Stimulated activated CD8-positive, alpha-beta memory T cell treated with anti-CD3 and anti-CD28 coated beads, Interleukin-15, amount 100 ng/mL, for 48 hours (primary cell): ENCODE measurements at places on chromosomes 16 and 17.

GRCh38 chr16:242281-242680 lies 7.7 kb downstream of the FAM234A start:
- no peak for DNase-seq

- DNase-seq = no peak
These were observed 13.5 kb downstream of the CDIP1 start for GRCh38 chr16:4525069-4525468.

GRCh38 chr16:71915350-71915749 lies 20.0 kb downstream of the IST1 start:
- no peak for DNase-seq

DNA sequence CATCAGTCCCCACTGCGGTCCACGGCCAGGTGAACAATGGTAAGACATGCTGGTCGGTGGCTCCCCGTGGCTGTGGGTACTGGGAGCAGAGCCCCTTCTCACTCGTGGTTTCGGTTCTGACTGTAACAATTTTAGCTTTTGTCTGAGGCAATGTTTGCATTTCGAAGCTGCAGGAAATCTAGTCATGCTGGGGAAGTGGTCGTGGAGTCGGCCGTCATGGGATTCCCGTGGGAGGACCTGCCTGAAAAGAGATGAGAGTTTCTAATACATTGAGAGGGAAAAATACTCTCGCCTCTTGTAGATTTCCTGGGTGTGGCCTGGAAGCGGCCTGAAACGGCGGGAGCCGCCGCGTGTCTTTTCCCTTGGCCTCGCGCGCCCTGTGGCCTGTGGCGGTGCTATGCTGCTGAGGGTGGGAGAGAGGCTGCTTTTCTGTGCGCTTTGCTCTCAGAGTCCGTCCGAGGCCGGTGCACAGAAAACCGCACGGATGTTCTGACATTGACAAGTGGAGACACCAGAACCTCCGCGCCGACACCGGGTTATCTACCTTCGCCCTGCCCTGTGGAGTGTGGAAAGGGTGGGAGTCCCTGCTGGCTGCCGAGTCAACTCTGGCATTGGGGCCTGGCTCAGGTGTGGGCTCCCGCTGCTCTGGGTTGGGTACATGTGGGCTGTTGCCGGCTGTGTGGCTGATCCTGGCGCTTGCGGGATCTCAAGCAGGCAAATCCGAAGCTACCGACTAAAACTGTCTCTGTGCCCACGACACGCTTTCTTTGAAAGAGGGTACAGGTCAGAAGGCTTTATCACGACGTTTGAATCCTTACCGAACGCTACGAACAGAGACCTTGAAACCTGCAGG lies 60.8 kb downstream of the WDR45B start:
- no peak for DNase-seq

DNA sequence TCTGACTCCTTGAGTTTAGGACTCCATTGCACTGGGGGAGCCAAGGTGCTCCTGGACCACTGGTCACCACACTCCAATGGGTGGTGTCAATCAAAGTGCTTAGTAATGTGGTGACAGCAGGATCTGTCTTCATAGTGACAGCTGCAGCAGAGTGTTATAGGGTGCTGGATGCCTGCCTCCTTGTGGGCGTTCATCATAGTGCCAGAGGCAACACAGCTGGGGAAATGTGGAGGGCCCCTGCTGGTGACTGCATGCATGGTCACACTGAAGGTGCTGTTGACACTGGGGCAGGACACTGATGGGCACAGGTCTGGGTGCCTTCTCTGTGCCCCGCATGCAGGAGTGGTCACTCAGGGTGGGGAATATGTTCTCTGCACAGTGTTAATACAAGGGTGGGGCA lies 177.5 kb upstream of the CDH8 start:
- no peak for DNase-seq

GRCh38 chr17:48930435-48930873 lies 14.2 kb downstream of the SNF8 start:
- no peak for DNase-seq

DNA sequence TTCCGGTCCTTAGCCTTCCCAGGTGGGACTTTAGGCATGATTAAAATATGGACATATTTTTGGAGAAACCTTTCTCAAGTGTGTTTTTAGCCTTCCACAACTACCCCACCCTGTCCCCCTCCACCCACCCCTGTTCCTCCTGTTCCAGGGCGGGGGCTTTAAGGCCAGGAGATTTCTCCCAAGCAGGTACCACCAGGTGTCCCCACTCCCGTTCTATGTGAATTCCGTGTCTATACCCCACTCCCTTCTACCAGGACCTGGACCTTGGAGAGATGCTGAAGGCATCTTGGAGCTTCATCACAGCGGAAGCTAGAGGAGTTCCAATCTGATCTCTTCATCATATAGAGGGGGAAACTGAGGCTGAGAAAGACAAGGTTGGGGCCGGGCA lies 9.7 kb downstream of the CA4 start:
- DNase-seq = no peak

GRCh38 chr17:63517825-63518534 lies 5.2 kb upstream of the KCNH6 start:
- DNase-seq = no peak

- no peak for DNase-seq
These were observed 42.5 kb upstream of the RASD1 start for GRCh38 chr17:17538417-17539391.

DNA sequence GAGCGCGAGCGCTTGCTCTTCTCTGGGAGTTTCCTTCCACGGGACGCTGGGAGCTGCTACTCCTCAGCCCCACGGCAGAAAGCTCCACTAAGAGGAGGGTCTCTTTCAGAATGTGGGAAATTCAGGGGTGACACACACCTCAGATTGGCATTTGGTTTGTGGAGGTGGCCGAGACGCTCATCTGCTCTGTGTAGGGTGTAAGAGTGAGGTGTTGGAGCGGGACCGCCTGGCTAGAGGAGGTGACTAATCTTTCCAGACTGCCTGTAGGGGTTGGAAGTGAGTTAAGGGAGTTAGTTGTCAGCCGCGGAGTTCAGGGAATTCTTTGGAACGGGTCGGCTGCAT lies 735 bp downstream of the PSMD11 start:
- peak; percentile 23 for DNase-seq

GRCh38 chr16:4987580-4988374 lies 29.6 kb downstream of the SEC14L5 start:
- no peak for DNase-seq

GRCh38 chr16:86151239-86151851 lies 252.4 kb downstream of the IRF8 start:
- DNase-seq = no peak

GRCh38 chr16:81946206-81946605 lies 65.1 kb downstream of the SDR42E1 start:
- DNase-seq = no peak

DNA sequence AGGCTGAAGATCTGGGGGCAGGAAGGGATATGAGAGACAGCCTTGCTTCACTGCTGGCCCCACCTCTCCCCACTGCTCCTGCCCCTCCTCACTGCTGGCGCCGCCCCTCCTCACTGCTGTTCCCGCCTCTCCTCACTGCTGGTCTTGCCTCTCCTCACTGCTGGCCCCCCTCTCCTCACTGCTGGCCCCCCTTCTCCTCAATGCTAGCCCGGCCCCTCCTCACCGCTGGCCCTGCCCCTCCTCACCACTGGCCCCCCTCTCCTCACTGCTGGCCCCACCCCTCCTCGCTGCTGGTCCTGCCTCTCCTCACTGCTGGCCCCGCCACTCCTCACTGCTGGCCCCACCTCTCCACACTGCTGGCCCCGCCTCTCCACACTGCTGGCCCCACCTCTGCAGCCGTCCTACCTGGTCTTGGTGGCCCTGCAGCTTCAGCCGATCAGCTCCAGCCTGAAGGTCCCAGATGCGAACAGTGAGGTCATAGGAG lies 9.5 kb upstream of the PAM16 start:
- DNase-seq = no peak

- no peak for DNase-seq
These were observed 4.6 kb downstream of the ANKFN1 start for GRCh38 chr17:56157845-56158244.

DNA sequence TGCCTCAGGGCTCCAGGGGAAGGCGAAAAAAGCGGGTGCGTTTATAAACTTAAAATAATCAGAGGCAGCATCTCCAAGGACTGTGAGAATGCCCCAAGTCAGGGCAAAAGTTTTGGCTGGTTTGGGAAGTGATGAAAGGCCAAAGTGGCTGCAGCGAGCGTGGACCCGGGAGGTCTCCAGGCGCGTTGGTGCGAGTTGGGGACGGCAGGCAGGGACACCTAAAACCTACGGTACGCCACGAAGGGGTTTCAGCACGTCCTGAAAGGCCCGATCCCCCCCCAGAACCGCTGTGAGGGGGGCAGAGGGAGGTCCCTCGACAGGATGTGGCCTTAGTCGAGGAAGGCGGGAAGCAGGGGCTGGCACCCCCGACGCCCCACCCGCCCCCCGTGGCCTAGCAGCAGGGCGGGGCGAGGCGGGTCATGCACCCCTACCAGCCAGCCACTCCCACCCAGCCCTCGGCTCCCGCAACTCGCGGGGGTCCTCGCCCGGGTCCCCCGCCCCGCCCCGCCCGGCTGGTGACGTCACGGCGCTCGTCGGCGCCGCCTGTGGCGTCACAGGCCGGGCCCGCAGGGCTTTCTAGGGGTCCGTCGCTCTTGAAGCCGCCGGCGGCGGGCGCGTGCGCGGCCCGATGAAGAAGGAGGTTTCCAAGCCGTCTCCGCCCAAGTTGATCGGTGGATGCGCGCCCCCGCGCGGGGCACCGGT lies at the start of gene MYCBPAP:
Gene MYCBPAP, plus strand, starts transcription at position 569 of the 702 bp plus-strand sequence. CDS start 236 bp downstream, outside the sequence.
- DNase-seq = peak; percentile 45

- DNase-seq = no peak
These were observed 107.0 kb downstream of the PLCG2 start for GRCh38 chr16:81885976-81886586.

- no peak for DNase-seq
These were observed 11.5 kb upstream of the FOXF1 start for GRCh38 chr16:86498671-86499439.

DNA sequence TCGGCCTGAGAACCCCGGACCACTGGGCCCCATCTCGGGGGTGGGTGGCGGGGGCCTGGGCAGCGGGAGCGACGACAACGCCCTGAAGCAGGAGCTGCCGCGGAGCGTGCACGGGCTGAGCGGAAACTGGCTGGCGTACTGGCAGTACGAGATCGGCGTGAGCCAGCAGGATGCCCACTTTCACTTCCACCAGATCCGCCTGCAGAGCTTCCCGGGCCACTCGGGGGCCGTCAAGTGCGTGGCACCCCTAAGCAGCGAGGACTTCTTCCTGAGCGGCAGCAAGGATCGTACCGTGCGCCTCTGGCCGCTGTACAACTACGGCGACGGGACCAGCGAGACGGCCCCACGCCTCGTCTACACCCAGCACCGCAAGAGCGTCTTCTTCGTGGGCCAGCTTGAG lies 8.9 kb upstream of the SERPINF2 start:
- no peak for DNase-seq

GRCh38 chr17:42392692-42393415 lies 4.6 kb upstream of the STAT3 start:
- no peak for DNase-seq

GRCh38 chr17:74502861-74503260 lies 28.4 kb downstream of the CD300LB start:
- DNase-seq = no peak

DNA sequence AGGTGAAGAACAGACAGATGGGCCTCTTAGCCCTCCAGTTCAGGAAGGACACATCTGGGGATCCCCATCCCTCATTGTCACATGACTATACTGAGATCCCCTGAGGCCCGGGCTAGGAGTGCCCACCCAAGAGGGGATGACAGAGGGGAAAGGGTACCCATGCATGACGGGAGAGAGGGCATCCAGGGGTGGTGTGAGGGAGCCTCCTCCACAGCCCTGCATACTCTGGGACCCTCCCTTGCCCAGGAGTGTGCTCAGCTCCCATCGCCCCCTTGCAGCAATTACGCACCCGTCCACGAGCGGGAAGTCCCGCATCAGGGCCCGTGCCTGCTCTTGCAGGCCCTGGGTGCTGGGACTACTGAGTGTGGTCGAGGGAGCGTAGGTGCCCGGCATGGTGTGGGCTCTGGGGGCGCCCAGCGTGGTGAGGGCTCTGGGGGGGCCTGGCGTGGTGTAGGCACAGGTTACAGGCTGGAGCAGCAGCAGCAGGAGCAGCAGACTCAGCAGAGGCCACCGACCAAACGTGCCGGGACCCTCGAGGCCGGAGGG lies 6.5 kb downstream of the DPEP2 start:
- no peak for DNase-seq

DNA sequence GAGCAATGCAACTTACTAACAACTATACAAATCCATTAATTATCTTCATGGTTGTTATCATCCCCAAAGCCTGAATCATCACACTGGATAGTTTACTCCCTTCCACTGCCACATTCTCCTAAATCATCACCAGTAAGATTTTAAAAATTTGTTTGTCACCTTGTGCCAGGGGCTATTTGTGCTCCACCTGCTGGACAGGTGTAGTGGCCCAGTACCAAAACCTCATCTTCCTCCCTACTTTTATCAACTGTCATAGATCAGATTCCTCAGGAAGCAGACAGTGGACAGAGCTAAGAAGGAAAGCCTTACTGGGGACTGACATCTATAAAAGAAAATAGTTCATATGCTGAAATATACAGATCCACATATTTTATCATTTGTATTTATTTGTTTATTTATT lies 280.4 kb downstream of the CDH11 start:
- DNase-seq = no peak

- DNase-seq = no peak
These were observed 52.6 kb downstream of the PIMREG start for GRCh38 chr17:6496640-6497441.

- DNase-seq = no peak
These were observed 29.8 kb downstream of the PRSS54 start for GRCh38 chr16:58264961-58265479.

- DNase-seq = no peak
These were observed 48.7 kb upstream of the NLK start for GRCh38 chr17:27993723-27994310.

DNA sequence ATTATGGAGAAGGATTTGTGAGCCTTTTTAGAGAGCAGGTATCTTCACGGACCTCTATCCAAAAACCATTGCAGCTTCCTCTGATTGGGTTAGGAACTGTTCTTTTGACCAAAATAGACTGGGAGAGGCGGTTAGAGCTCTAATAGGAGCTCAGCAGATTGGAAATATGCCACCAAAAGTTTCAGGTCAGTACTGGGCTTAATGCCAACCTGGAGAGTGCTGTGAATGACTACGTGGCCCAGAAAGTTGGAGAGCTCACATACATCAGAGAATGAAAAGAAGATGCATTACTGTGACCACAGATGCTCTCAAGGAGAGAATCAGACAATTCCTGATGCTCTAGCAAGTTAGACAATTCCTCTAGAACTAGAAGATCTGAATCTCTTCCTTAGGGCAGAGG lies 86.5 kb downstream of the ABCA8 start:
- no peak for DNase-seq

GRCh38 chr17:60167065-60167741 lies 17.4 kb downstream of the CA4 start:
- DNase-seq = no peak
